ENCODE measurements at places on chromosomes 1 and 21. TPM values are rescaled to one million over a fixed set of nuclear protein-coding genes. Genes with fewer than 3 reads are reported as not detected.

VWA5B1 gene
- 2.1 TPM for total RNA-seq

PCP4 gene
- total RNA-seq, result 1.4 TPM

IGSF5 gene
- total RNA-seq, result 0.29 TPM

COL11A1 gene
- 0.82 TPM for total RNA-seq

PRDM15 gene
- total RNA-seq, result 10.3 TPM

XPR1 gene
- 64.9 TPM for total RNA-seq

CFHR1 gene
- total RNA-seq, result 0.28 TPM

BCAN gene
- total RNA-seq, result 0.79 TPM

MAP3K7CL gene
- 7.9 TPM for total RNA-seq

TMEM125 gene
- total RNA-seq, result 40.6 TPM

FMO1 gene
- total RNA-seq, result not detected

NUDT4B gene
- not detected for total RNA-seq

MAGI3 gene
- 62.9 TPM for total RNA-seq

GORAB gene
- total RNA-seq, result 20.7 TPM

PRDM16 gene
- total RNA-seq, result 2.5 TPM

TCHHL1 gene
- total RNA-seq, result not detected

ETNK2 gene
- total RNA-seq, result 0.20 TPM

TNNT2 gene
- total RNA-seq, result 4.0 TPM

NUP210L gene
- not detected for total RNA-seq
